ENCODE measurements at places on chromosomes 6 and 20.

GRCh38 chr6:30483677-30484279 lies 5.5 kb upstream of the HLA-E start:
- DNase-seq: no peak

DNA sequence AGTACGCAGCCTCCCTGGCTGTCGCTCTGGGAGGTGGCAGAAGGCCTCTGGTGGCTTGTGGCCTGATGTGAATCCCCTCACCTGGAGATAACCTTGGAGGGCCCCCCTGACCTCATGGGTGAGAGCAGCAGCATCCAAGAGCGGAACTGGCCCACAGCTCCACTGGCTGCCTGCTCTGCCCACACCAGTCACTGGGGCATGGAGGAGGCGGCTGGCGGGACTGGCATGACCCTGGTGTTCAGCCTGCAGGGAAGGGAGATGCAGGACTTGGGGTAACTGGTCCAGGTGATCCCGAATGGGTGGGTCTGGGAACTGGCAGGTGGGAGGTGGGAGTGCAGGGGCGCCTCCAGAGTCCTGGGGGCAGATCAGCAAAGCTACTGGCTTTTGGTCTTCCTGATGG lies 10.6 kb upstream of the DSN1 start:
- DNase-seq: no peak

DNA sequence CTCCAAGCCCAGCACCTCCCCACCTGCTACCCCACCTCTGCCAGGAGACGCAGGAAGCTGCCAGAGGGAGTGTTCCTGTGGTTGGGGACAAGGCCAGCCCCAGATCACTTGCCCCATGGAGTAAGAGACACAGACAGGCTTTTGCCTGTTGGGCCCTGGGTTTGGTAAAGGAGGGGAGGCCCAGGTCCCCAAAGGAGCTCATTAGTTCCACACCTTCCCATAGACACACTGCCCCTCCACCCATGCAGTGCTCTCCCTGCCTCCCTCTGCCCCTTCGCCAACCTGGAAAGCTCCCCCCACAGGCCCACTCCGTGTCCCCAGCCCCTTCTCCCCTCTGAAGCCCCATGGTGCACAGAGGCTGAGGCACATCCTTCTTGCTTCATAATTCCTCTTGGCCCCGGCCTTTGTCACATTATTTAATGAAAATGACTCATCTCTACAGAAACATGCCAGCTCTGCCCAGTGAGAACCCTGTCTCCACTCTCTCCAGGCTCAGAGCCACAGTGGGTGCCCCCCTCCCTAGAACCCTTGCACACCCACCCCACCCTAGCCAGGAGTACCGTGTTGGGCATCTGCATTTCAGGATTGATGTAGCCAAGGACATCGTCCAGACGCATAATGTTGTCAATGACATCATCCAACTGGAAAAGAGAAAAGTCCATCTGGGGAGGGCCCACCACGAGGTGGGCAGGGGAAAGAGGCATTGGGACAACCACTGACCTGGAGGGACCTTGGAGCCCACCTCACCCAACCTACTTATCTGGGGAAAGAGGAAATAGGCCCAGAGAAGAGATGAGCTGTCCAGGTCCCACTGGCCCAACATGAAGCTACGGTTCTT lies 46.0 kb downstream of the TFEB start:
- DNase-seq: no peak

DNA sequence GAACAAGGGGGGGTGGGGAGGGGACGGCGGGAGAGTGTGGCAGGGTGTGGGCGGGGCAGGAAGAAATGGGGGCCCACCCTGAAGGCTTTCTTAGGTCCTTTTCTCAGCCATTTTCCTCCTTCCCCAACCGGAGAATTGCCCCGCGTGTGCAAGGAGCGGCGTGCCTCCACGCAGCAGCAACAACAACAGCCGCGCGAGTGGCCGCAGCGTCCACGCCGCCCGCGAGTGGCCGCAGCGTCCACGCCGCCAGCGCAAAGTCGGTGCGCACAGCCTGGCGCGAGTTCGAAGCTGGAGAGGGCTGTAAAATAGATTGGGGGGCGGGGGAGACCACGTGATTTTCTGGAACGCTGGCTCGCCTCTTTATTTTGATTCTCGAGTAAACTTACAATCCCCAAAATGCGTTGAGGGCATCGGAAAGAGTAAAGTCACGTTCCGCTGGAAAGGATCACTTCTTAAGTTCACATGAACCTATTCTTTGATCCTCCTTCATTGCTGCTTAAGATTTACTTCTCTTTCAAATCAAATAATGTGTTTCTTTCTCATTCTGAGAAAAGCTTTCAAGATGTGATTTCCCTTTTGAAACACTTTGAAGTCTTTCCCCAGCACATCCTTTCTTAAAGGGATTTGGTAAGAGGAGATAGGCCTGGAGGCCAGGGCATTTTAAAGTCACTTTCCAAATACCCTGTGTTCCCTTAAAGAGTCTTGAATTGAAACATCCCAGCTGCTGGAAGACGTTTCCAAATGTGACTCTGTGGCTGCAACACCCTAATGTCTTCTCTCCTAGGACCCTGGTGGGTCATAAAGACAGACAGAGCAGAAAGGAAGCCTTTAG lies 66.7 kb upstream of the ZNF217 start:
- no peak for DNase-seq

DNA sequence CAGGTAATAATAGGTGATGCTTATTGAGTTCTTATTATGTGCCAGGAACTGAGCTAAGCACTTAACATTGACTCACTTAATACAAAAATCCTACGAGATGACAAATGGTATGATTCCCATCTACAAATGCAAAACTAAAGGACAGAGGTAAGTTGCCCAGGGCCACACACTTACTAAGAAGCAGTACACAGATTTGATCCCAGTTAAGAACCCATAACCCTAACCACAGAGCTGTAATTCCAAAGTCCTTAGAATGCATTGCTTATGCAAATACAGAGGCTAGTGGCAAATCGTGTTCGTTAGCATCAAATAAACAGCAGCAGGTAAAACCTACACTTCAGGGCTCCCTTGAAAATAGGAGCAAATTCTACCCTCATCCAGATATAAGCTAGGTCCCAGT lies 104.0 kb downstream of the SASH1 start:
- no peak for DNase-seq

DNA sequence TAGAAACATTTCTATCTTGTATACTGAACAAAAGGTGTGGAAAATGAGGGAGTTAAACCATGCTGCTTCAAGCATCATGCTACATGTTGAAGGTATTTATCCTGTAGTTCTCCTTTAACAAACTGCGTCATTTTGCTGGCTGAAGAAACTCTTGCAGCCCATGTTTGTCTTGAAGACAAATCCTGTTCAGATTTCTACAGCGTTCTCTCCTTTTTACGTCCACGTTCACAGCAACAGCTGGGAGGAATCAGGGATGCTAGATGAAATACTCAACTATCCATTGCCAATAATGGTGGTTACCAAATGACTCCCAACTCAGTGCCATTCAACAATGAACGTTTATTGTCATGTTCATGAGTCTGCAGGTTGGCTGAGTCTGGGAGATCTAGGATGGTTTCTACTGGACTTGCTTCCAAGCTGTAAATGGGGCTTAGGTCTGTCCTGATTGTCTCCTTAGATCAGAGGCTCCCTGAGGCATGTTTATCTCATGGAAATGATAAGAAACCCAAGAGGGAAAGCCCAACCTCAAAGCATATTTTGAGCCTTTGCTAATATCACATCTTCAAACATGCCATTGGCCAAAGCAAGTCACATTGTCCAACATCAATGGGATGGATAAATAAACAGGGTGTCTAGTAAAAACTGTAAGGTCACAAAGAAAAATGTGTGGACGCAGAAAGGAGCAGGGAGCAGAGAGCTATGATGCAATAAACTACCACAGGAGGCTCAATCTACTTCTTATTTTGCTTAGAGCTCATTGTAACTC lies 2.7 kb upstream of the PLCB1 start:
- DNase-seq: no peak

GRCh38 chr6:73854998-73855718 lies 159.2 kb downstream of the CD109 start:
- DNase-seq: no peak

DNA sequence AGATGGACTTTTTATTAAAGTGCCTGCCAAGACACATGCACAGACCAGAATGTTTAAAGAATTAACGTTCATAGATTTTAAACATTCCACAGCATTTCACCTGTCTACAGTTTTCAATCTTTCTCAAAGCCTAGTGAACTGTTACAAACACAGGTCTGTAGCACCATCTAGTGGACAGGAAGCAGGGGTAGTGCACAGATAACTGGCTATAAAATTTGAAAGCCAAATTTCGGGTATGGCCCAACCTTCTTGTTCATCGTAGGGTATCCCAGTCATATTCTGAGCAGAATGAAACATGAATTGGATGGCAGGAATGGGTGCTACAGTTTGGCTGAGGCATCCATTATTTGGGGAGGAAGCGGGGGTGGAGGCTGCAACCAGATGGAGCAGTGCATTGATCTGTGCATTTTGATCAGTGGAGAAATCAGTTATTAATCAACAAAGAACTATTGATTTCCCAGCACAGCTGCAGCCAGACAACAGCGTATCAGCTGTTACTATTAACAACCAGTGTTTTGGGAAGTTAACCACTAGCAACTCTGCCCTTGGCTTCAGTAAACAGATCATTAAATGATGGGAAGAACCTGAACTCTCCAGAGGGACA lies 56.1 kb upstream of the B3GAT2 start:
- DNase-seq: no peak

DNA sequence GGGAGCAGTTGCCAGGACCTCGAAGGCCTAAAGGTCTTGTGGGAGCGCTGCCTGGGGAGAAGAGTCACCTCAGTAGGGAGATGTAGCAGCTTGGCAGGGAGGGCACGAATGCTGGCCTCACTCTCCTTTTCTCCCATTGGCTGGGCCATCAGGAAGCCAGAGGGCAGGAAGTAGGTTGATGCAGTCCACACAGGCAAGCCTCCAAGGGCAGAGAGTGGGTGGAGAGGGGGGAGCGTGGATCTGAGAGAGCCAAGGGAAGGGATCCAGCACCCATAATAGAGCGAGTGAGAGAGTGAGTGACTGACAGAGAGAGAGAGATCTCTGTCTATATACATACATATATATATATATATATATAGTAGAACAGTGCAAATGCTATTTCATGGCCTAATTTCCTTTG lies 215.3 kb upstream of the LRFN2 start:
- DNase-seq: no peak

DNA sequence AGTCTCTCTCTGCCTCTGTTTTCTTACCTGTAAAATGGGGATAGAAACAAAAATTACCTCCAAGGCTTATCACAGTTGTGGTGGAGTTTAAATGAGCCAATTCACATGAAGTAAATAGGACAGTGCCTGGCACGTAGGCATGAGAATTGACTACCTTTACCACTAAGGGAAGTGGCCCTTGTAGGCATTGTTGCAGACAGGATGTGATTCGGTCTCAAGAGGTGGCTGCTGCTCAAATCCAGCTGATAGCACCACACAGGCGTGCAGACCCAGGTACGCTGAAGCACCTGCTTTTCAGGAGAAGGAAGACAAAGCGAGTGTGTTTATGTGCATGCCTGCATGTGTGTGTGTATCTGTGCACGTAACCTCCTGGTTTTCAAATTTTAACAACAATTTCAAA lies 108.6 kb downstream of the EYA2 start:
- DNase-seq: no peak

GRCh38 chr20:48463916-48464315 lies 363.9 kb downstream of the PREX1 start:
- DNase-seq: no peak

GRCh38 chr20:47035026-47035590 lies 140.5 kb downstream of the EYA2 start:
- DNase-seq: no peak

DNA sequence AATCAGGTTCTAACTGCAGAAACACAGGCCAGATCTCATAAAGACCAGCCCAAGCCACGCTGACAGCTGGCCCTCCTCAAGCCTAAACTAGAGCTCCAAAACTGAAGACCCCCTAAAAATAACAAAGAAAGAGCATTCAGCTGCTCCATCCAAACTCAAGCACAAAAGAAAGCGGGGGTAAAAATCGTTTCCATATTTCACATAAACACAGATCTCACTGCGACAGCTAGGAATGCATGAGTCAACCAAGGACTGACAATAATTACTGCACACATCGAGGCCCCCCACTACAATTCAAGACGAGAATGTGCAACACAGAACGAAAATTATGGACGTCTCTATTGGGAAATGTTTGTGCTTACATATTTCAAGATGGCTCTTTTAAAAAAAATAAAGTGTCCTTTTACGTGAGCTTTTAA lies 31.1 kb downstream of the CNKSR3 start:
- DNase-seq: no peak

- no peak for DNase-seq
Measured at GRCh38 chr20:17934141-17934862, 34.3 kb downstream of the SNX5 start.

GRCh38 chr20:1875762-1876161 lies 19.4 kb upstream of the SIRPA start:
- DNase-seq: no peak

DNA sequence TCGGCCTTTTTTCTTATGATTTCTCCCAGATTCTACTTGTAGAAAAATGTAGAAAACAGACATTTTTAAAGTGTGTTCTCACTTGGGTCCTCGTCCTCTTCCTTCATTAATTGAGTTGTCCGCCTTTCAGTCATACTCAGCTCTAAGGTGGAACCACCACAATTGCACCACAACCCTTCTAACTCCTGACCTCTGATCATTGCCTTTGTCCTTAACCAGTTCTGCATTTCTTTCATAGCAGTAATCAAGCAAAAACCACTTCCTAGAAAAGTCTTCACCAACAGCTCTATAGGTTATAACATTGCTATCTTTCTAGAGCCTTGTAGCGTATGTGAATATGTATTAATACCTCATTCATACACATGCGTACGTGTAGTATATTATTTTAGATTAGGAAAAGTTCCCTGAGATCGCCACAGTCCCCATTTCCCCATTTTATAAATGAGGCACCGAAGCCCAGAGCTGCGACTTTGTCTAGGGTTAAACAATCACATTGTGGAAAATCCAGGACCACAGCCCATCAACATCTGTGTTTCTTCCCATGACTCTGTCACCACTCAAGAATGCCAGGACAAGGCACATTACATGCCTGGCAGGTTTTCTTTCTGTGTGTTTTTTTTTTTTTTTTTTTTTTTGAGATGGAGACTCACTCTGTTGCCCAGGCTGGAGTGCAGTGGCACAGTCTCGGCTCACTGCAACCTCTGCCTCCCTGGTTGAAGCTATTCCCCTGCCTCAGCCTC lies 175.5 kb downstream of the BTBD3 start:
- DNase-seq: no peak

DNA sequence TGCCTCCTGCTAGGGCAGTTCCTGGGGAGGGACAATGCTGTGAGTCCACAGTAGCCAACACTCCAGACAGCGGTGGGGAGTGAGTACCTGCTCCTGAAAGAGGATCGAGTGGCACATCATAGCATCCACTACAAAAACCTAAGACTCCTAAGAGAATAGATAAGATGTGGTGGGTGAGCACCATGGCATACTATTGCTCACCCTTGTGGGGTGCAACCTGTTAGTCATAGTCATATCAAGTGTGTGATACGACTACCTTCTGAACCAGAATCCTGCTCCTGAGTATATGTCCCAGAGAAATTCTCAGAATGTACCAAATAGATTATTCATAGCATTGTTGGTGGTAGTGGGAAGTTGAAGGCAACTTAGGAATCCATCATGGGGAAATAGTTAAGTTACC lies 62.7 kb upstream of the GLP1R start:
- no peak for DNase-seq

GRCh38 chr20:36469973-36470372 lies 71.3 kb upstream of the MYL9 start:
- DNase-seq: no peak

All from SIG-M5 (cell line).